Body of pancreas (tissue), 4 donors: ENCODE measurements at places on chromosomes 16 and 17.
A peak's percentile ranks its signal among the peaks of the same experiment; 100 is the strongest.

GRCh38 chr17:57956291-57957119, 1.3 kb upstream of the CUEDC1 start:
- DNase-seq, result peak; percentile 9
- H3K27ac ChIP-seq, result peak overlapping the region; percentile 87
- peaks cover 29% of the 10 kb centered on the region for H3K4me1 ChIP-seq
- H3K27me3 ChIP-seq, result no peaks in the 10 kb centered on the region
- H3K4me3 ChIP-seq, result no peak overlapping the region

DNA sequence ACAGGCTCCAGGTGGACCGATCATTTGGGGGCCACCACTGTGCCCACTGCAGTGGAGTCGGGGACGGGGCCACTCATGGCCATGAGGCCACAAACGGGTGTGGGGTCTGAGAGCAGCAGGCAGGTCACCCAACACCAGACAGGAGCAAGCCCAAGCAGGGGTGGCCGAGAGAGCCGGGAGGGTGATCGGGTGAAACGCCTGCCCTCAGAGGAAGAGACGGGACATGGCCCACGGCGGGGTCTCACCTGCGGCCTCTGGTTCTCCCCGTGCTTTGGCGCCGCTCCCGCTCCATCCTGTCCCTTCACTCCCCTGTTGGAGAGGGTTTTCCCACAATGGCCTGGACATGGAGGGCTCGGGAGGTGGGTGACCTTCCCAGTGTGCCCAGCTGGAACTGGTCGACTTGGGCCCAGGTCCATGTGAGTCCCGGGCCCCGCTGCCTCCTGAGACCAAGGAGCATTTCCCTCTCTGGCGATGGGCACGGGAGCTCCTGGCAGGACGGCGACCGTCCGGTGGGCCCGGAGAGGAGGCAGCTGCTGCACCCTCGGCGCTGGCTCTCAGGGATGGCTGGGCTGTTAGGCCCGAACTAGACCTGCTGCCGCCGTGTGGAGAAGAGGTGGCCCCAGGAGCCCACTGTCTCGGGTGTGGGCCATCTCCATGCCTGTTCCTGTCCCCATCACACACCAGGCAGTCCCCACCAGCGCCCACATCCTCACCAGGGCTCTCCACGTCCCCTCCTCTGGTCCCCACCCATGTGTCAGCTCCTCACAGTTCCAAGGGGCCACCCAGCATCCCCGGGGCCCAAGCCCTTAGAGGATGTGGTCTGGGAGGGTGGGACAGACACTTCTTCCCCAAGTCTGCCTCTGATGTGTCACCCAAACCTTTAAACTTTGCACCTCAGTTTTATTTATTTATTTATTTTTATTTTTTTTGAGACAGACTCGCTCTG, 13.4 kb upstream of the BAHCC1 start:
- no peaks in the 10 kb centered on the region for H3K36me3 ChIP-seq
- peaks cover 15% of the 10 kb centered on the region for H3K4me1 ChIP-seq
- H3K4me3 ChIP-seq, result no peak overlapping the region
- no peaks in the 10 kb centered on the region for H3K27me3 ChIP-seq
- H3K27ac ChIP-seq, result no peak overlapping the region
- DNase-seq, result no peak

DNA sequence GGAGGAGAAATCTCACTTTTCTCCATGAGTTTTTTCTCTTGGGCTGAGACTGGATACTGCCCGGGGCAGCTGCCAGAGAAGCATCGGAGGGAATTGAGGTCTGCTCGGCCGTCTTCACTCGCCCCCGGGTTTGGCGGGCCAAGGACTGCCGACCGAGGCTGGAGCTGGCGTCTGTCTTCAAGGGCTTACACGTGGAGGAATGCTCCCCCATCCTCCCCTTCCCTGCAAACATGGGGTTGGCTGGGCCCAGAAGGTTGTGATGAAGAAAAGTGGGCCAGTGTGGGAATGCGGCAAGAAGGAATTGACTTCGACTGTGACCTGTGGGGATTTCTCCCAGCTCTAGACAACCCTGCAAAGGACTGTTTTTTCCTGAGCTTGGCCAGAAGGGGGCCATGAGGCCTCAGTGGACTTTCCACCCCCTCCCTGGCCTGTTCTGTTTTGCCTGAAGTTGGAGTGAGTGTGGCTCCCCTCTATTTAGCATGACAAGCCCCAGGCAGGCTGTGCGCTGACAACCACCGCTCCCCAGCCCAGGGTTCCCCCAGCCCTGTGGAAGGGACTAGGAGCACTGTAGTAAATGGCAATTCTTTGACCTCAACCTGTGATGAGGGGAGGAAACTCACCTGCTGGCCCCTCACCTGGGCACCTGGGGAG, 19.1 kb downstream of the NGFR start:
- peaks cover 19% of the 10 kb centered on the region for H3K4me1 ChIP-seq
- no peak overlapping the region for H3K27ac ChIP-seq
- DNase-seq, result peak; percentile 35
- no peak overlapping the region for H3K4me3 ChIP-seq
- H3K27me3 ChIP-seq, result no peaks in the 10 kb centered on the region

DNA sequence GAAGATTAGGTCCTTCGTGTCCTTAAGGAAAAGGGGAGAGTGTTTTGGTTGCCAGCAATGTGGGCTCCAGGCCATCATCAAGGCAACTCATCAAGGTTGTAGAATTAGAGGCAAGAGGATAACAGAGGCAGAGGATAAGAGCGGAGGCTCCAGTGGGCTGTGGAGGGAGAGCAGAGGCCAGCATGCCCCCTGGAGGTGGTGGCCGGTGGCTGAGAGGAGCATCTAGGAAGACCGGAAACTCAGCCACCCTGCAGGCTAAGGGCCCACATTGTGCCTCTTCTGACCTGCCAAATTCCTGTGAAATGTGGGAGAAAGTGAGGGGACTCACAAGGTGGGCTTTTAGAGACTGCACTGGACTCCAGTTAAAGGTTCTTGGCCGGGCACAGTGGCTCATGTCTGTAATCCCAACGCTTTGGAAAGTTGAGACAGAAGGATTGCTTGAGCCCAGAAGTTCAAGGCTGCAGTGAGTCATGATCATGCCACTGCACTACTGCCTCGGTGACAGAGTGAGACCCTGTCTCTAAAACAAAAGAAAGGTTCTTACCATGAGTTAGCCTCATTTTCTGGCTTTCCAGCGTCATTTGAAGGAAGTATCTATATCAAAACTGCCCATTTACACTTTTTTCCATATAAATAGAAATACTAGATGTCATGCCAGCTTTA, 62.7 kb upstream of the ADORA2B start:
- no peaks in the 10 kb centered on the region for H3K4me1 ChIP-seq
- DNase-seq, result no peak
- no peaks in the 10 kb centered on the region for H3K27me3 ChIP-seq
- H3K4me3 ChIP-seq, result no peak overlapping the region

DNA sequence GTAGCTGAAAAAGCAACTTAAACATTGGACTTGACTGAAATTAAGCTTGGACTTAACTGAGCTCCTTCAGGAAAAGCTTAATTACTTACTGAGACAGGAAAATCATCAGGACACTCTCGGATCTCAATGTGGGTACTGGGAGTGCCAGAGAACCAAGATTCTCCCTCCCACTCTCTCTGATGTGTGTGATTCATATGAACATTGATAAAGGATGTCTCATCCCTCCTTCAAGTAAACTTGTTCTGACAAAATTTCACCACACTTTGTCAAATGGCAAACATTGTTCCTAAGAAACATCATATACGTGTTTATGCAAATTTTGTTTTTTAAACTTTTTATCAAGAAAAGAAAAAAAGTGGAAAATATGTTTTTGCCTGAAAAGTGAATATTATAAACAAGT, 4.1 kb upstream of the SLFN5 start:
- H3K36me3 ChIP-seq, result no peaks in the 10 kb centered on the region
- H3K27me3 ChIP-seq, result no peaks in the 10 kb centered on the region
- DNase-seq, result no peak
- H3K27ac ChIP-seq, result no peak overlapping the region
- no peak overlapping the region for H3K4me3 ChIP-seq
- peaks cover 11% of the 10 kb centered on the region for H3K4me1 ChIP-seq

GRCh38 chr17:2883544-2884213, 87.4 kb downstream of the RAP1GAP2 start:
- no peaks in the 10 kb centered on the region for H3K27me3 ChIP-seq
- H3K27ac ChIP-seq, result peak overlapping the region; percentile 62
- H3K36me3 ChIP-seq, result no peaks in the 10 kb centered on the region
- peak; percentile 76 for DNase-seq

- H3K4me1 ChIP-seq, result no peaks in the 10 kb centered on the region
- no peak overlapping the region for H3K4me3 ChIP-seq
- DNase-seq, result no peak
- H3K27me3 ChIP-seq, result no peaks in the 10 kb centered on the region
- H3K36me3 ChIP-seq, result no peaks in the 10 kb centered on the region
These were observed 65.2 kb downstream of the ARSG start for GRCh38 chr17:68356520-68356919.

DNA sequence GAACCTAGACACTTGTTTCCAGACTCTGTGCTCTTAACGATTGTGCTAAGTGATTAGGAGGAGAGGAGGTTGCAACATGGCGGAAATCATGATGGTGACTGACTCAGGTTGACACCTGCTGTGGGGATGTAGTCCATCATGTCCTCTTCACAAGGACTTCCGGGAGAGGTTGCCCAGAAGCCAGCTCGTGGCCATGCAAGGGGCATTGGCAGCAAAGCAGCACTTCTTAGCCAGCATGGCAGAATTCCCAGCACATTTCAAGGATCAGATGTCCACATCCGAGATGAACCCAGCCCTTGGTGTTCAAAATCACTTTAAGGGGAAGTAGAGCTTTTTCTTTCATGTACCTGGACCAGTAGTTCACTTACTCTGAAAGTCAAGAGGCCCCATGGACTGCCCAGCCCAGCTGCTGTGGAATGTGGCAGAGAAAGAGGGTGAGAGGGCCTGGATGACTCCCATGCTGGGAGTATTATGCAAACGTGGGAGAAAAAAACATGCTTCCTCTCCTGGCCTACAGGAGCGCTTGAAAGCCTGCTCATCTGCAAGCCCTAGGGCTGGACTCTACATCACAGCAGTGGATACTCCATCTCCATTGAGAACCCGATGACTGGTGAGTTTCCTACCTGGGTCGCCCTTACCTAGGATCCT, 65.5 kb downstream of the IRX6 start:
- no peak overlapping the region for H3K4me3 ChIP-seq
- no peak for DNase-seq
- no peaks in the 10 kb centered on the region for H3K4me1 ChIP-seq
- no peak overlapping the region for H3K27ac ChIP-seq

DNA sequence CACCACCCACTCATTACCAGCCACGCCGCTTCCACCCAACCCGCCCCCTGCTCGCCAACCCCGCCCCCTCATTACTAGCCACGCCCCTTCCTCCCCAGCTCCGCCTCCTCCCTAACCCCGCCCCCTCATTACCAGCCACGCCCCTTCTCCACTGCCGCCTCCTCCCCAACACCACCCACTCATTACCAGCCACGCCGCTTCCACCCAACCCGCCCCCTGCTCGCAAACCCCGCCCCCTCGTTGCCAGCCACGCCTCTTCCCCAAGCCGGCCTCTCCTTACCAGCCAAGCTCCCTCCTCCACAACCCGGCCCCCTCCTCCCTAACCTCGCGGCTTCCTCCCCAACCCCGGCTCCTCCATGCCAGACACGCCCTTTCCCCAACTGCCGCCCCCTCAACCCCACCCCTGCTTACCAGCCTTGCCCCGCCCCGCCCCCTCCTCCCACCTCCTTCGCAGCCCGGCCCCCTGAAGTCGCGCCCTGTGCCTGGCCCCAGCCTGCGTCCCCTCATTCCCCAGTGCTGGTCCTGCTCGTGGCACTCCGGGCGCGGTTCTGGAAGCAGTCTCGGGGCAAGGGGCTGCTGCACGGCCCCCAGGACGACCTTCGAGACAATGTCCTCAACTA, 7.3 kb downstream of the SLC22A31 start:
- H3K36me3 ChIP-seq, result no peaks in the 10 kb centered on the region
- no peak overlapping the region for H3K27ac ChIP-seq
- peaks cover 11% of the 10 kb centered on the region for H3K4me1 ChIP-seq

- DNase-seq, result no peak
- H3K27me3 ChIP-seq, result no peaks in the 10 kb centered on the region
- peaks cover 8% of the 10 kb centered on the region for H3K36me3 ChIP-seq
- no peaks in the 10 kb centered on the region for H3K4me1 ChIP-seq
- H3K4me3 ChIP-seq, result no peak overlapping the region
- H3K27ac ChIP-seq, result no peak overlapping the region
These were observed 44.5 kb downstream of the NDE1 start for GRCh38 chr16:15694499-15694898.

GRCh38 chr17:64638552-64639203, 23.4 kb downstream of the SMURF2 start:
- H3K4me1 ChIP-seq, result peaks cover 12% of the 10 kb centered on the region
- no peak for DNase-seq
- H3K4me3 ChIP-seq, result no peak overlapping the region
- no peaks in the 10 kb centered on the region for H3K27me3 ChIP-seq
- H3K27ac ChIP-seq, result no peak overlapping the region
- no peaks in the 10 kb centered on the region for H3K36me3 ChIP-seq

GRCh38 chr16:59701963-59702930, 968.1 kb upstream of the GOT2 start:
- H3K27ac ChIP-seq, result no peak overlapping the region
- H3K4me1 ChIP-seq, result no peaks in the 10 kb centered on the region
- no peaks in the 10 kb centered on the region for H3K36me3 ChIP-seq
- H3K4me3 ChIP-seq, result no peak overlapping the region
- no peak for DNase-seq
- H3K27me3 ChIP-seq, result no peaks in the 10 kb centered on the region

DNA sequence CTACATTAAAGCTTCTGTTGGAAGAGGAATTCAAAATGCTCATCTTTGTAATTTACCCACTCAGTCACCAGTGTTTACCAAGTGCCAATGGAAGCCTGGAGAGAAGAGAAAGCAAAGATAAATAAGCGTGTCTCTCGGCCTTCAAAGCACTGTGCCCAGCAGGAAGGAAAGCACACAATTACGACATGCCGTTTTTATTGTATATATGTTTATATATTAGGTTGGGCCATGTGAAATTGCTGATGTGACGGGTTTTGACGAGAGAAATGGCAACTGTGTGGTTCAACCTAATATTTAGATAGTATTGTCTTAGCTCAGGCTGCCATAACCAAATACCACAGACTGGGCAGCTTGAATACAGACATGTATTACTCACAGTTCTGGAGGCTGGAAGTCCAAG, 79.3 kb upstream of the HSBP1 start:
- no peaks in the 10 kb centered on the region for H3K4me1 ChIP-seq
- no peak overlapping the region for H3K27ac ChIP-seq
- no peaks in the 10 kb centered on the region for H3K27me3 ChIP-seq
- H3K4me3 ChIP-seq, result no peak overlapping the region
- no peak for DNase-seq
